ENCODE measurements at places on chromosomes 13 and 19.

- no peak for DNase-seq
Measured at GRCh38 chr13:83549671-83550070, 332.6 kb downstream of the SLITRK1 start.

DNA sequence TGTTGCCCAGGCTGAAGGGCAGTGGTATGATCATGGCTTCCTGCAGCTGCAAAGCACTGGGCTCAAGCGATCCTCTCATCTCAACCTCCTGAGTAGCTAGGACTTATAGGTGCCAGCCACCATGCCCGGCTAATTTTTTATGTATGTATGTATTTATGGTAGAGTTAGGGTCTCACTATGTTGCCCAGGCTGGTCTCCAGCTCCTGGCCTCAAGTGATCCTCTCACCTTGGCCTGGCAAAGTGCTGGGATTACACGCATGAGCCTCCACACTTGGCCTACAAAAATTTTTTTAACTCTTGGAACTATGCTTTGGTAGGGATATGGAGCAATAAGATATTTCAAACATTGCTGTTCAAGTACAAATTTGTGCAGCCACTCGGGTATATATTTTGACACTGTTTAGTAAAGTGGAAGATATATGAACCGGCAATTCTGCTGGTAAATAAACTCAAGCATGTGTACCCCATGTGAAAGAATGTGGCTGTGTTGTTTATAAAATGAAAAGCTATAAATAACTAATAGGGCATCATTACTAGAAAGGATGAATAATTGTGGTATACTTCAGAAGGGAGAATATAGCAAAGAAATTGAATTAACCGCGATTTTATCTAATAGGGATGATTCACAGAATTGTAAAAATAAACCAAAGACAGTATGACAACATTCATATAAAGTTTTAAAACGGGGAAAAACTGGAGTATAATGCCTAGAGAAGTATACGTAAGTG lies 1.1 kb downstream of the ZNF566 start:
- no peak for DNase-seq

- DNase-seq = no peak
Measured at GRCh38 chr13:108895220-108895704, 265.9 kb downstream of the MYO16 start.

DNA sequence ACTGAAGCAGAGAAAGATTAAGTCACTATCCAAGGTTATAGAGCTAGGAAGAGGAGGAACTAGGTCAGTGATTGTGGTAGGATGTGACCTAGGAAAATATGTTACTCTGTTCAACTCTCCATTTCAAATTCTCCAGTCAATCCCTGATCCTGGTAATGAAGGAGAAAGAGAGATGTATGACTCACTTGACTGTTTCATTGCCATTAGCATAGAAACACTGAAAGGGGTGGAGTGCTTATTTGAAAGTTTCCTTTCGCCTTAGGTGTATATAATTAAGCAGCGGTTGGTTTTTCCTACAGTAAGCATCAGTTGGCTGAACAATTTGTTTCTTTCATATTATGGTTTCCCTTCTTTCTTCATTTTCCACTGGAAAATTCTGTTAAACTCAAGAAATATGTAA lies 198.1 kb upstream of the CSNK1A1L start:
- DNase-seq = no peak

GRCh38 chr19:14699641-14700040 lies 9.8 kb downstream of the ZNF333 start:
- DNase-seq = no peak

DNA sequence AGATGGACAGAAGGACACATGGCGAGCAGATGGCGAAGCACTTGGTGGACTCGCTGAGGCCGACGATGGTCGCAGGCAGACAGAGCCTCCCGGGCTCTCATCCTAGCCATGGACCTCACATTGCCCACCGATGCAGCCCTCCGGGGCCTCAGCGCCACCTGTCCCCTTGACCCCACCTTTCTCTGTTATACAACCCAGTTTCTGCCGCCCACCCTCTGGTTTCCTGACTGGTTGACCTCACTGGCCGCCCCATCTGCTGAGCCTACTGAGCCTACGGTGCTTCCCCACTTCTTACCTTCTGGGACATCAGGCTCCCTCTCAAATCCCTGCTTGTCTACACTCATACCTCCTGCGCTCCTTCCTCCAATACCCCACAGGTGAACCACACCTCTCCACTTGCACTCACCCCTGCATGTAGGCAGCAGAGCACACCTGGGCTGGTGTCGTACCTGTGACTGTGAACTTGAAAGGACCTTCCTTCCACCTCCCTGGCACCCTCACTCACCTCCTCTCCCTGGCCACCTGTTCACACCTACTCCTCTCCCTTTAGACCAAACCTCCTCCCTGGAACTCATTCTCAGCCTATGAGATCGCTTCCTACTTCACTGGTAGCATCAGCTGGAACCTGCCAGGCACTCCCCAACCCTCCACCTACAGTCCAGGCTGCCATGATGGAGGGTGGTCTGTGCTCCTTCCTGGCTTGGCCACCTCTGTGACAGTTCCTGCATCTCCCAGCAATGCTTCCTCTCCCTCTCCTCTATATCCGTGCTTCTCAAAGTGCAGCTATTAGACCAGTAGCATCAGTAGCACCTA lies 36.1 kb downstream of the HPN start:
- DNase-seq = no peak

- no peak for DNase-seq
Measured at GRCh38 chr19:55486971-55487923, 989 bp upstream of the SSC5D start.

DNA sequence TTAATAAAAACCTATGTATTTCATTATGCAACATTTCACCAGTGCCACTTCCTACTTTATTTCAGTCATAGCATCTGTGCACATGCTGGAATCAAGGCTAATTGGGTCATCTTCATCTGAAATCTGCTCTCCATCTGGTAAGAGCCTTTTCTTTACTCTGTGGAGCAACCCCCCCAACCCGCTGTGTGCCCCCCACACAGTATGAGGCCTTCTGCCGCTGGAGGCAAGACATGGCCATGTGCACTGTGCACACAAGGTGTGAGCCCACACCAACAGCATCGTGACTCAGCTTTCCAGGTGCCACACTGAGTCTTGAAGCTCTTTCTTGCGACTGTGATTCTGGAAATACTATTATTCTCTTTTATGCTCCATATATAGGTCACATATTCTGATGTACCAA lies 471.0 kb downstream of the TBC1D4 start:
- DNase-seq = no peak

GRCh38 chr13:109074853-109075252 lies 445.4 kb downstream of the MYO16 start:
- DNase-seq = no peak

GRCh38 chr13:99226513-99226912 lies 25.9 kb downstream of the UBAC2 start:
- DNase-seq = no peak

GRCh38 chr13:39364947-39365468 lies 238.0 kb downstream of the LHFPL6 start:
- no peak for DNase-seq

DNA sequence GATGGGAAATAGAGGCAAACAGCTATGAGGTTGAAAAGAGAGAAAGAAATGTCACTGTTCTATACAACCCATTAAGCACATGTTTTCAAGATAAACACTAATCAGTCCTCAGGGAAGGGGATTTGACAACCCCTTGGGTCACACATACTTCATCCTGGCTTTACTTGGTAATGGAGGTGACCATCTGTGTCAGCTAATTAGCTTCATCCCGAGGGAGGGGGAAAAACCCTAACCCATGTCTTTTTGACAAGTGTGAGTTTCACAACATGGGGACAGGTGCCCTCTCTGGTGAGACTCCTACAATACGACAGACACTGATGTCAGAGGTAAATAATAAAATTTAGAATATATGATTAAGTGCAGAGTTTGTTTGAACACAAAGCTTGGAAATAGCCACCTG lies 43.1 kb downstream of the ZNF611 start:
- no peak for DNase-seq

GRCh38 chr13:97719736-97720135 lies 233.7 kb upstream of the IPO5 start:
- DNase-seq = no peak
